ENCODE measurements at places on chromosomes 6 and 20.

DNA sequence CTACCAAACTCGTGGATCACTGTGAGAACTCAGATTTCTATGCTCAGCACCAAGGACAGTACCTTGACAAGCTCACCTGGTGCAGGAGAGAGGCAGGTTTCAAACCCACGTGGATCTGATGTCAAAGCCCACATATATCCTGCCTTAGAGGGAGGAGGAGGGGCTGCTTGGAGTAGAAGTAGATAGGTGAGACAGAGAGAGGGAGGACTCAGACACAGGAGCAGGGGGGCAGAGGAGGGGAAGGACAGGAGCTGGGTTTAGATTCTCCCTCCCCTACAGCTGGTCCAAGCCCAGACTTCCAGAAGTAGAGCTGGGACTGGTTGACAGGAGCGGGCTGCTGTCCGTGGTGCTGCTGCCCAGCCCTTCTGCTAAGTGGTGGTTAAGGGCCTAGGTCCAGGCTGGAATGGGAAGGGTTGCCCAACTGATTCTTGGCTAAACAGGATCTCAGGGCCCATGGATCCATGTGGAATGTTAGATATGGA lies 77.5 kb downstream of the CDH22 start:
- peak; percentile 12 for DNase-seq

DNA sequence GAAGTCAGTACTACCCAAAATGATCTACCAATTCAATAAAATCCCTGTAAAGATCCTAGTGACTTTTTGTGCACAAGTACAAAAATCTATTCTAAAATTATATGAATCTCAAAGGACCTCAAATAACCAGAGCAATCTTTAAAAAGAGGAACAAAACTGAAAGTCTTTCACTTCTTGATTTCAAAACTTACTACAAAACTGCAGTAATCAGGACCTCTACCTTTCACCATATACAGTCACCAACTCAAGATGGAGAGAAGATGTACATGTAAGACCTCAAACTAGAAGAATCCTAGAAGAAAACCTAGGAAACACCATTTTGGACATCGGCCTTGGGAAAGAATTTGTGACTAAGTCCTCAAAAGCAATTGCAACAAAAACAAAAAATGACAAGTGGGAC lies 109.5 kb upstream of the CD93 start:
- DNase-seq: no peak

DNA sequence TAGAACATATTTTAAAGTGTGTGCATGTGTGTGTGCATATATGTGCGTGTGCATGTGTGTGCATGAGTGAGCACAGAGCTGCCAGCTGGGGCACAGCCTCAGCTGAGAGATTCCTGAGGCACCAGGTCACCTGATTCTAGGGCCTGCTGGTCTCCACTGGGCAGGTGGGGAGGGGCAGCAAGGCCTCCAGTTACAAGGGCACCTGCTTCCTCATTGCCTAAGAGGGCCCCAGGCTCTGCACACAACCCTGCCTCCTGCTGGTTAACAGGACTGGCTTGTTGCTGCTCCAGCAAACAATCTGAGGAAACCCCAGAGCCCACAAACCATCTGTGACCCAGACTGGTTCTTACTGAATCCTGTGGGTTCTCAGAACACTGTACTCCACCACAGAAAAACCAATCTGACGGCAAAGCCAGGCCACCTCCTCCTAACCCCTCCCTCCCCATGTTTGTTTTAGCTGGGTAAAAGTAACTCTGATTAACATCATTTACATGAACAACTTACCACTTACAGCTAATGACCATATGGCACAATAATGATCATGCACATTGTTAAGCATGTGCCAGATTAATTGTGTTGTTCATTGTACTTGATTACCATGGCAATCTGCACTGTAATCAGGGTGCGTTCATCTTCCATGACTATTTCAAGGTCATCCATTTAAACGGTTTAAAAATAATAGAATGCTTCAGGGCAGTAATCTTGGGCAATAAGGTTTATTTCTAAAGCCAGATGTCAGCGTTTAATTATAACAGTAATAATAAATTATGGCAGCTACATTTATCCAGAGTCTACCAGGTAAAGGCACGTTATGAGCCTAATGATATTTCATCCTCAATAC lies 23.1 kb upstream of the UBE2J1 start:
- DNase-seq: no peak

GRCh38 chr6:24796616-24797290 lies 2.0 kb downstream of the ARMH2 start:
- DNase-seq: no peak

- no peak for DNase-seq
These were observed 284.7 kb upstream of the HSF2 start for GRCh38 chr6:122114717-122115116.

- DNase-seq: no peak
These were observed 208.0 kb downstream of the FARS2 start for GRCh38 chr6:5469101-5469846.

DNA sequence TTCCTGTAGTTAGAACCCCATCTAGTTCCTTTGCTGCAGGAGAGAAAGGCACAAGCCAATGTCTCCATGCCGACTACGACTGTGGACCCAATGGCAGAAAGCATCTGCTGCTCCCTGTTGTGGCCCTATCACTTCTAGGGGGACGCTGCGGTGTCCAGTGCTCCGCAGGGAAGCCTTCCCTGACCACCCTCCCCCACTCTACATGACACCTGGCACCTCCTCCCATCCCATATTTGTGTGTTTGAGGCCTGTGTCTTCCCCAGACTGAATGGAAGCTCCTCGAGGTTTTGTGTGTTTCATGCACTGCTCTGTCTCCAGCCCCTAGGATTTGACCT lies 159.5 kb downstream of the DTNBP1 start:
- DNase-seq: no peak

- DNase-seq: no peak
These were observed 51.2 kb downstream of the GRIK2 start for GRCh38 chr6:101444717-101445116.

- DNase-seq: peak; percentile 60
These were observed 65.7 kb upstream of the BACH2 start for GRCh38 chr6:90362318-90362717.

DNA sequence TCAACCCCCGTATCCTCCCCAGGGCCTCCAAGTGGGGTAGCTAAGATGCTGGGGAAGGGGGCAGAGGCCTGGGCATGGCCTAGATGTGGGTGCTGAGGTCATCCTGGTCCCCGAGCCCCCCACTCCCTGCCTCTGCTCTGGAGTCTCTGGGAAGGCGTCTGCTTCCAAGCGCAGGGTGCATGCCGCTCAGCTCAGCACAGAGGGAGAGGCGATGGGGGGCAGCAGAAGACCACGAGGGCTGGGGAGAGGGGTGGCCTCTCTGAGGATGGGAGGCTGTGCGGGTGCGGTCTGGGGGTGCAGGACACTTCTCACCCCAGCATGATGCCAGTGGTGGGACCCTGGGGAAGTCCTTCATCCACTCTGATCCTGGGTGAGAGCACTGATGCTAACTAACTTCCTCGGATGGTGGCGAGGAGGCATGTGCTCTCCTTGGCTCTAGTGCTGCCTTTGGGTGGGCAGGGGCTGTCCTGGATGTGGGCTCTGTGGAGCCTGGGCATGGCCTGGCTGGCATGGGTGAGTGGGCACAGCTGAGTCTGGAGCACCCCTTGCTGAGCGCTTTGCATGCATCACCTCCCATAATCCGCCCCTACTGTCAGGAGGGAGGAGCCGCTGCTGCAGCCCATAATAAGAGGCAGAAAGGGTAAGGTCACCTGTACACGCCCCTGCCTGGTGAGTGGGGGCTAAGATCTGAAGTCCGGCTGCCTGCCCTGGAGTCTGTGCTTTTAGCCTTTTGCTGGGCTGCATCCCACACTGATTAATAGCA lies 34.7 kb downstream of the EFCAB8 start:
- DNase-seq: no peak

GRCh38 chr20:62296724-62297448 lies 5.9 kb upstream of the ADRM1 start:
- no peak for DNase-seq

DNA sequence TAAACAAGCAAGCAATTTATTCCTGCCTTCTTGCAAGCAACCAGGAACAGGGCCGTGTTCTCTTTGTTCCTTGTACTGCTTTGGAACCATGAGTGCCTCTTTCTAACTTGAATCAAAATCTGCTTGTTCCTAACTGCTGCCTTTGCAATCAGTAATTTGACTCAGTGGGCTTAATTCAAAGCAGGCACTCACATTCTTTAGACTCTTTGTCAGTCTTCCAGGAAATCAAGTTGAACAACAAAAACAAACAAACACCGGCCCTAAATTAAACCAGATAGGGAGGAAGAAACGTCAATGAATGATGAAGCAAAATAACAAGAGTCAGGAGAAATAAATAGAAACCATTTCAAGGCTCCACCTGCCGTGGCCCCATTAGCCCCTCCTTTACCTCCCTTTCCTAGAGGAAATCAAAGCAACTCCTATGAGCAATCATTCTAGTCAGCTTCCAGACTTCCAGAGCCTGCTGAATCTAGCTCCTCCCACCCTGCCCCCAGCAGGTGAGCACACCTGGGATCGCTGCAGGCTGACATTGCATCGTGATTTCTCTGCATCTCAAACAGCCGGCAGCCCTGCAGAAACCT lies 582.2 kb upstream of the FLRT3 start:
- no peak for DNase-seq

GRCh38 chr6:11478586-11478985 lies 59.0 kb upstream of the TMEM170B start:
- no peak for DNase-seq

- no peak for DNase-seq
These were observed 133.4 kb upstream of the FUT9 start for GRCh38 chr6:95882371-95882770.

GRCh38 chr6:77292564-77293546 lies 170.4 kb downstream of the HTR1B start:
- DNase-seq: peak; percentile 42

- peak; percentile 35 for DNase-seq
These were observed 285.1 kb downstream of the CENPW start for GRCh38 chr6:126625019-126625418.

DNA sequence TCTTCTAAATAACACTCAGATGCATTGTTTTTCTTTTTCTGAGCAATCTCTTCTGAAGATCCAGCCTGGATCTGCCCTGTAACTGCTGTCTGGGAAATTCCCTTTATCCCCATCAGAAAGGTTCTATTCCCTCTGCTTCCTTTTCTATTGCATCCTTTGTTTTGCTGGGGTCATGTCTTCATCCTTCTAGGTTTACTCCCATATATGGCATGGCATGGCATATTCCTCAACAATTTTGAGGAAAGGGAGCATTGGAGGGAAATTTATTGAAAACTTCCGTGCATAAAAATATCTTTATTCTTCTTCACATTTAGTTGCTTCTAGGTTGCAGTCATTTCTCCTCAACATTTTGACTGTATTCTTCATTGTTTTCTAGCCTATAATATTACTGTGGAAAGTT lies 47.2 kb downstream of the ADGRF1 start:
- DNase-seq: no peak

GRCh38 chr20:40547483-40548091 lies 141.4 kb downstream of the MAFB start:
- no peak for DNase-seq

DNA sequence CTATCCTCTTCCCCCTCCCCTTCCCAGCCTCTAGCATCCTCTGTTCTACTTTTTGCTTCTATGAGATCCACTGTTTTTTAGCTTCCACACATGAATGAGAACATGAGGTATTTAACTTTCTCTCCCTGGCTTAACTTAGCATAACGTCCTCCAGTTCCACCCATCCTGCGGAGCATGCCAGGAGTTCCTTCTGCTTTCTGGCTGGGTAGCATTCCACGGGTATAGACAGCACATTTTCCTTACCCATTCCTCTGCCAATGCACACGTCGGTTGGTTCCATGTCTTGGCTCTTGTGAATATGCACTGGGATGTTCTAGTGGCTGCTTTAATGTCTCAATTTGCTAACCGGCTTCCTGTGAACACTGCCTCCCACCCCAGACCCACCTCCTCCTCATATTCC lies 13.2 kb upstream of the CCR6 start:
- DNase-seq: no peak

DNA sequence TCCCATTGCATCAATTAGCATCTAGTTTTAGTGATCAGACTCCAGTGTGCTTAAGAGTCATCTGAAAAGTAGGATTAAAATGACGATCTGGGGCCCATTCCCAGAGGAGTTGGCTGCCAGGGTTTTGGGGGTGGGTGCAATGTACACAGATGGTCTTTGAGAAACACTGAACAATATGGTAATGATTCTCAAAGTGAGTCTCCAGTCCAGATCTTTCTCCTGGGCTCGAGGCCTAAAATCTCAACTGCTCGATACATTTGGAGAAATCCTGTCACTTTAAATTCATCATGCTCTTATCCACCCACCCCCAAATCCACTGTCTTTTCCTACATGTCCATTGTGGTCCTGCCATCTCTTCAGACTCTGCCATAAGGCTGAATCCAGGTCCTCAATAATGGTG lies 80.7 kb upstream of the MYLIP start:
- no peak for DNase-seq

DNA sequence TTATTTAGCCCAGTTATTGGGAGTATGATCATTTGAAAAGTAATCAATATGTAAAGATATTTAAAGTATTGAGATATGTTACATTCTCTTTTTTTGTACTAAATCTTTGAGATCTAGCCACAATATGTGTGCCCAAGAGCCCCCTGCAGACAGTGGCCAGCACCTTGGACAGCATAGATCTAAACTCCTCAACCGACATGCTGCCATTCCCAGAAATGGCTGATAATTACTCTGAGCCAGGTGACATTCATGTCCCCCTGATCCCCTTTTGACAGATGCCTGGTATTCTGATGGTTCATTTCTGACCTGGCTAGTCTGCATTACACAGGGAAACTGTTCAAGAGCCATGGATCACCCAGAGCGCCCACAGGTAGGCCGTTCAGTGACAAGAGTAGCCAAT lies 177.1 kb downstream of the ZDHHC14 start:
- no peak for DNase-seq

GRCh38 chr6:157574851-157575424 lies 193.9 kb downstream of the ZDHHC14 start:
- DNase-seq: no peak

GRCh38 chr6:7723041-7723447 lies 2.9 kb upstream of the BMP6 start:
- peak; percentile 68 for DNase-seq

GRCh38 chr6:33840048-33840926 lies 36.5 kb upstream of the MLN start:
- DNase-seq: peak; percentile 78

DNA sequence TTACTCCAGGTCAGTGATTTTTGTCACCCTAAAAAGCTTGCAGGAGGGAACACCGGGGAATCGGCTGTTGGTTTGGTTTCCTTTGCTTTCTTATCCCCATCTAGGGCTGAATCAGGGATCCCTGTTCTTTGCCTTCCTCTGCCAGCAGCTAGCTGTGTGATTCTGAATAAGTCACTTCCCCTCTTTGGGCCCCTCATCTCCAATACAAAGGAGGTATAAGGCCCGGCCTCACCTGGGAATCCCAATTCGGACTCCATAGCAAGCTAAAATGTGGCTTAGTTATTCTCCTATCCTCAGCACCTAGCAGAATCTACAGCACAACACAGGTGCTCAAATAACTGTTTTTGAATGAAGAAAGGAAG lies 18.5 kb upstream of the ARMC12 start:
- no peak for DNase-seq

DNA sequence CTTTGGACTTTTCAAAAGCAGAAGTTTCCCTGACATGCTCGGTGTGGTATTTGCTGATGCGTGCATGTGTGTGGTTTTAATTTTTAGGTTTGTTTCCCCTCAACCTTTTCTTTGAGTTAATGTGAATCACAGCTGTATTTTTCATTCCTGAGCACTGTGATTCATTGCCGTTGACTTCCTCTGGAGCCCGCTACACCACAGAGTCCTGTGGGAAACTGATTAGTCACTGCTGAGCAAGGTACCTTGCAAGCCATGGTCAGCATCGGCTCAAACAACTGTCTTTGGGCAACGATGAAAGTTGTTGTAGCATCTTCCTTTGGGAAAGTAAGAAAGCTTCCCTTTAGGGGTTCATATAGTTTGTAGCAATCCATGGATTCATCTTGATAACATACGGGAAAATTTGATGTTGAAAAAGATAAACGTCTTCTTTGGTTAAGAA lies 57.5 kb downstream of the RIN2 start:
- peak; percentile 97 for DNase-seq

All from astrocyte of the cerebellum (primary cell).